ENCODE measurements at places on chromosomes 5 and 9. TPM values are rescaled to one million over a fixed set of nuclear protein-coding genes. Genes with fewer than 3 reads are reported as not detected.
A peak's percentile ranks its signal among the peaks of the same experiment; 100 is the strongest.

- DNase-seq, result no peak
These were observed 12.6 kb upstream of the FYB1 start for GRCh38 chr5:39231705-39232525.

DNA sequence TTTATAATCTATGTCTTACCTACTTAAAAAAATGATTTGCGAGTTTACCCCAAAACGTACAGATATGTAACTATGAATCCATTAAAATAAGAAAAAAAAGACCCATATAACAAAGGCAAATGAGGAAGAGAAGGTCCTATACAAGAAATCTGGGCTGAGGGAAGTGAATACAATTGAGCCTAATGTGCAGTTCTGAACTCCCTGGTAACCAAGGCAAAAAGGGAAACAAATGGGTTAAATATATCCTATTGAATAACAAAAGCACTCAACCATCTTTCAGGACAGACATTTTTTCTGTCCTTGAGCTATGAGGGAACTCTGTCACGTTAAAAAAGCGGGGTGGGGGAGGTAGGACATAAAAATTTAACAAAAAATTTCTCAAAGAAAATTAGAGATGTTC lies 78.6 kb downstream of the PTPN3 start:
- no peak for DNase-seq

DNA sequence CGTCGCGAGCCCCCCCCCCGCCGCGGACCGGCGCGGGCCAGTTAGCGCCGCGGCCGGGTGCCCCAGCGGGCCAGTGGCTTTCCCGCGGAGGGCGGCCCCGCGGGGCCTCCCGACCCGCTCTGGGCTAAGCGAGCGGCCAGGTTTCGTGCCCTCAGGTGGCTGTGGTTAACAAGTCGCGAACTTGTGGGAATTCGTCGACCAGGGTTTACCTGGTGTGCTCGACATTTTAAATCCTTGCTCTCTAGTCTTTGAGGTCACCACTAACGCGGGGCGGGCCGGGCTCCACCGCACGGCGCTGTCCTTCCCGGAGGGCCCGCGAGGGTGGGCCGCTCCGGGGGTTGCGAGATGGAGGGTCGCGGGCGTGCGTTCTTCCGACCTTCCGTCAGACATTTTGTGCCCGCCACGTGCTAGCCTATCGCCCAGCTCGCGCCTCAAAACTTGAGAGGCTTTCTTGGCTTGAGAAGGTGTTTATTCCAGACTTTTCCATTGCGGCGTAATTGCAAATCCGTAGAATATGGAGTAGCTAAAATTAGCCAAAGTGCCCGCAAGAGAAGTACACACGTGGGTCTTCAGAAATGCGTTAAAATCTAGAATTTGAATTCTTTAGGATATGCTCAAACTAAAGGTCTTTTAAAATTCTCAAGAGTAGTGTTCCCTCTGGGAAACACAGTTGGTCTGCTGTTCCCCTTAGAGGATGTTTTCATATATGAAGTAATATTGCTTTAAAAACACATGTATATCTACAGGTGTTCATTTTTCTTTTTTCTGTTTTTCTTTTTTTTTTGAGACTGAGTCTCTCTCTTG lies 2.1 kb downstream of the ANP32B start:
- peak; percentile 66 for DNase-seq

DNA sequence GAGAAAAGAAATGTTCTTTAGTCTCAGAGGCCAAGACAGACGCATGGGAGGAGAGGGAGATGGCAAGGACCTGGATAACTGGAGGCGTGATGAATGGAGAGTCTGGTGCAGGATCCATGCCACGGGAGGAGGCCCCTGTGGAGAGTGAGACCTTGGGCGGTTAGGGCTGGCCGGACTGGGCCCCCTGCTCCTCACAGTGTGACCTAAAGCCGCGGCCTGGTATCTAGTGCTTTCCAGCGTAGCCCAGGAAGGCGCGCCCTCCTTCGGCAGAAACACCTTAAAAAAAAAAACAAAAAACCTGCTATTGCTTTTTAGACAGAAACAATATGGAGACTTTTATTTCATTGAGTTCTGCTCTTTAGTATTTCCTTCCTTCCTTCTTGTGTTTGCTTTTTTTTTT lies 33.1 kb downstream of the SCGB3A1 start:
- no peak for DNase-seq

DNA sequence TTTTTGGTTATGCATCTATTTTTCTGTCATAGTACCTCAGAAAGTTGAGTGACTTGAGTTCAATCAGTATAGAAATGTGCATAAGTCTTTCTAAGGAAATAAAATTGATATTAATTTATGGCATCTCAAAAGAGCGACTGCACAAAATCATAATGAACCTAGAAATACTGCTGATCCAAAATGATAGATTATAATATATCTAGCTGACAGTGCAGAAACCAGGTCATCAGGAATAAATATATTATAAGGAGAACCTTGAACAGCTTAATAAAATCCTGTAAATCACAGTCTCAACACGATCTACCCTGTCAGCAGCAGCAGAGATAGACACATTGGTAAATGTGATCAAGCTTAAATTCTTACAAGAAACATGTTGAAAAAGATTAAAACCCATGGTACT lies 1106.6 kb upstream of the CDH18 start:
- DNase-seq, result no peak

GRCh38 chr5:149957855-149958254 lies 2.7 kb upstream of the SLC26A2 start:
- no peak for DNase-seq

- no peak for DNase-seq
These were observed 27.7 kb downstream of the CLTA start for GRCh38 chr9:36218411-36218901.

DNA sequence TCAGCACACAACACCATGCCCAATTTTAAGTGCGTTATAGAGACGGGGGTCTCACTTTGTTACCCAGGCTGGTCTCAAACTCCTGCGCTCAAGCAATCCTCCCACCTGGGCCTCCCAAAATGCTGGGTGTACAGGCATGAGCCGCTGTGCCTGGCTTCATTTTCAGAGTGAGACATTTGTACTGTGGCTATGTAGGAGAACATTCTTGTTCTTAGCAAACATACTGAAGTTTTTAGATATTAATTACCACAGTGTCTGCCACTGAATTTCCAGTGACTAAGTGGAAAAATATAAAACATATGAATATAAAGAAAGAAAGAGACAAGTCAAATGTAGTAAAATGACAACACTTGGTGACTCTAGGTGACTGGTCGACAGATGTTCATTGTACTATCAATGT lies 20.9 kb downstream of the BTNL9 start:
- DNase-seq, result no peak

GRCh38 chr5:147633173-147633572 lies 123.3 kb upstream of the DPYSL3 start:
- no peak for DNase-seq

DNA sequence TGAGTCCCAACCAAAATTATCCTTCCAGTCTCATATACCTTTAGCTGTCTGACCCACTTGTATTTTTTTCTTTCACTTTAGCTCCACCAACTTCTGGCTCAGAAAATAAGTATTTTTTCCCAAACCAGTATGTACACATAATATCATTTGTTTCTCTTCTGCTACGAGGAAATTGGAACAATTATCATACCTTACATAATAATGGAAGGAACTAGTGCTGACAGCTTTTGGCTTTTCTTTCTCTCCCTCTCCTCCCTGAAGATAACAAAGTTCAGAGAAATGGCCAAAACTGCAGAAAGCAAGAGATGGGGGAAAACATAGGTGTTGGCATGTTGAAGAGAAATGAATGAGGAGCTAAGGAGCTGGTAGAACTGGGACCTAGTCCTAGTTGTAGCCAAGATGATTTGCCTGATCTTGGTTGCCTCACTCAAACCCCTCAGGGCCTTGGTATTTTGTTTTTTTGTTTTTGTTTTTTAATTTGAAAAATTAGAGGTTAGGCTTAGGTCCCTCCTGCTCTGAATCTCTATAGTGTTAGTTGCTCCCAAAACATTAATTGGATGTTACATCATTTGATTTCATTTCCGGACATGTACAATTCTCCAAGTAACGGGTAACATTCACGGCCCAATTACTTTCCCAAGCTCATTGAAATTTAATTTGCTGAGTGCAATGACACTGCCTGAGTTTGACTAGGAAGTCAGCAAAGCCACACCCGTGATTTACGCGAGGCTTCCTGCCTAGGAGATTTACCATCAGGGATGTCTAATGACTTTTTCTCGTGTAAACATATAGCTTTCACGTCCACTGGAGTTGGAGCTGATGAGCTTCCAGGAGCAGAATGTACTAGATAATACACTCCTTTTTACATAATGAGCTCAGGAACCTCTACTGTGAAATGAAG lies 291.6 kb downstream of the TLE1 start:
- no peak for DNase-seq

- no peak for DNase-seq
These were observed 14.3 kb downstream of the CYSTM1 start for GRCh38 chr5:140189253-140189652.

- peak; percentile 52 for DNase-seq
These were observed 1.1 kb upstream of the MAT2B start for GRCh38 chr5:163504079-163504931.

- peak; percentile 10 for DNase-seq
These were observed 69.8 kb downstream of the ASTN2 start for GRCh38 chr9:117344892-117345660.

- DNase-seq, result no peak
These were observed 9.0 kb downstream of the SLC36A1 start for GRCh38 chr5:151456321-151456940.

- peak; percentile 73 for DNase-seq
These were observed 356.1 kb downstream of the SPOCK1 start for GRCh38 chr5:137142764-137143605.

DNA sequence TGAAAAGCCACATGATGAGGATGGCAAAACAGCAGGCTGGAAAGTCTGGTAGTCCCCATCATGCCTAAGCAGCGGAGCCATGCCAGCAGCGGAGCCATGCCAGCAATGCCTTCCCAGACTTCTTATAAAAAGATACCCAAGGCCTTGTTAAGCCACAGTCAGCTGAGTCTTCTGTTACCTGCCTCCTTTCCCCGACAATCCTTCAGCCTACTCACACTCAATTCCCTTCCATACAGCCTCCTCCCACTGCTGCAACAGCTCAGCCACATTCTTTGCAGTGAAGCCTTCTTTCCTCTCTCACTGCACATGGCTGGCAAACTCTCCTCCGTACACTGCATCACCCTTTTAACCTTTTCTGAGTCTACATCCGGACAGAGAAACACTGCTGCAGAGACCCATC lies 114.9 kb downstream of the AUH start:
- DNase-seq, result no peak

GRCh38 chr5:175894271-175894670 lies 22.9 kb downstream of the CPLX2 start:
- no peak for DNase-seq

DNA sequence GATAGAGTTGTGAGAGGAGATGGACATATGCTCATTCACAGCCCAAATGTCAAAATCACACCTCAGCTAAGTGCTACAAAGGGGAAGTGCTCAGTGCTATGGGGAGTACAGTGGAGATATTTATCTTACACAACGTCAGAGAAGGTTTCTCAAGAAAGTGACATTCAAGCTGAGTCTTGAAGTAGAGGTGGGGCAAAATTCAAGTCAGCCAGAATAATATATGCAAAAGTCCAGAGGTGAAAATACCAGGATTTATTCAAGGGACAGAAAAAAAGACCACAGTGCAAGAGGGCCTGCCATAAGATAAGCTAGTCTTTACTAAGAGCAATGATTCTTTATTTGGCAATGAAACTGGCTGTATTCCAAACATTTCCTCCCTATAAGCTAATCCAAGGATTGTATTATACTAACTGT lies 327.8 kb upstream of the PIK3R1 start:
- no peak for DNase-seq

- DNase-seq, result no peak
These were observed 41.0 kb downstream of the PCDHGC5 start for GRCh38 chr5:141529873-141530272.

Gene GRXCR2
- not detected for total RNA-seq

Gene PCDHA13
- total RNA-seq, result not detected

Gene WDR38
- total RNA-seq, result not detected

Gene CNTNAP3
- total RNA-seq, result not detected

Gene MSMP
- not detected for total RNA-seq

Gene SPATA31A6
- not detected for total RNA-seq

Gene SPINK5
- not detected for total RNA-seq

Measured in SJSA1 (cell line).